ENCODE measurements at places on chromosomes 5 and 9.
A peak's percentile ranks its signal among the peaks of the same experiment; 100 is the strongest.

GRCh38 chr9:99093492-99093791 lies 11.5 kb upstream of the TGFBR1 start:
- DNase-seq: no peak

DNA sequence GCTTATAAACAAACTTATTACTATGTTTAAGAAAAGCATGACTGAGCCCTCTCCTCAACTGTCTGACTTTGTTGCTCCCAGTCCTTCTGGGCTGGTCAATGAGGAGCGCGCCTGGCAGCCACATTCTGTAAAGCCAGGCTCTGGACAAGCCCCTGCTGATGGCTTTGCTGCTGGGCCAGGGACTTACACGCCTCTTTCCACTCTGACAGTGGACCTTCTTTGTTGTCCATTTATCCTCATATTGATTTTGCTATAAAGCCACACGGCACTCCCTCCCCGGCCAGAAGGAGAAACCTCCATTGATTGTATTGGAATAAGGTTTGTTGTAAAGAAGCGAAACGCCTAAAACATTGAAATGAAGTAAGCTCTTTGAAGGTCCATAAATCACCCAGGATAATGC lies 50.6 kb downstream of the C5orf15 start:
- no peak for DNase-seq

DNA sequence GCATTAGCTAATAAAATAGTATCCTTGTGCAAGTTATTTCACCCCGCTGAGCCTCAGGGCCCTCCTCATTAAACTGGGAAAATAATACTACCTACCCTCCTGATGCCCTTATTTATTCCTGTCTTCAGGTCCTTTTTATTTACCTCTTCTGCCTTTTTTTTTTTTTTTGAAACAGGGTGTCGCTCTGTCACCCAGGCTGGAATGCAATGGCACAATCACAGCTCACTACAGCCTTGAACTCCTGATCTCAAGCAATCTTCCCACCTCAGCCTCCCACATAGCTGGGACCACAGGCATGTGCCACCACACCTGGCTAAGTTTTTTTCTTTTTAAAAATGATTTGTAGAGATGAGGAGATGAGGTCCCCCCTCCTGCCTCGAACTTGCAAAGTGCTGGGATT lies 20.9 kb downstream of the HBEGF start:
- no peak for DNase-seq

GRCh38 chr5:1415059-1415425 lies 30.2 kb downstream of the SLC6A3 start:
- no peak for DNase-seq

- DNase-seq: peak; percentile 43
Measured at GRCh38 chr9:101587332-101588043, 7.3 kb downstream of the PPP3R2 start.

GRCh38 chr9:35563791-35564197 lies 41.3 kb upstream of the TESK1 start:
- DNase-seq: no peak

DNA sequence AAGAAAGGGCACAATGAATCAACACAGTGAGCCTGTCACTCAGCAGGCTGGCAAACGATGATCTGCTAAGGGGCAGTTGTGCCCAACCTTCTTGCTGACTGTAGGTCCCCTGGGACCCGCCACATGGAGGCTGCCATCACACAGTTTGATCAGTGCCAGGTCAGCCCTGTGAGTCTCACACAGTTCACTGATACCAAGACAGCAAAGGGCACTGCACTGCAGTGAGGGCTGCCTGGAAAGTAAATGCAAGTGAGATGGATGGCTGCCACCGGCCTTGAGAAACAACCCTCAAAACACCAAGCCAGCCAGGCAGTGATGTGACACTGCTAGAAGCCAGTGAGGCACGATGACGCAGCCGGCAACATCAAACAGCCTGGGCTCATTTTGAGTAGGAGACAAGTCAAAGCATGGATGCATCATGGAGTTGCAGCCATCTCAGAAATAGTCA lies 30.3 kb downstream of the FOXD1 start:
- DNase-seq: peak; percentile 80

GRCh38 chr5:142193114-142193428 lies 84.5 kb downstream of the NDFIP1 start:
- DNase-seq: no peak

DNA sequence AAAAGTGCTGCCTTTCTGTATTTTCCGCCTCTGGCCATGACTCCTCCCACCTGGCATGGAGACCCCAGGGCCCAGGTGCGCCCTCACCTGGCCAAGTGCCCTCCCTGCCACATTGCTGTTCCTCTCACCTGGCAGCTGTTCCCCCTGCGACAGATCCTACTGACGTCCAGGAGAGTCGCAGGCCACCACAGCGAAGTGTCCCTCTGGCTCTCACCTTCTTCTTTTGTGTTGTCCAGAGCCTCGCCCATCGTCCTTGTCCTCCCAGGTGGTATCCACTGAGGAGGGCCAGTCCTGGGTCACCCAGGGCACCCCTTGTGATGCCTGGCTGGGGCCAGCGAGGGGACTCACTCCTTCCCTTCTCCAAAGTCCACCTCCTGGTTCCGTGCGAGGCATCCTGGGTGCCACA lies 2.6 kb downstream of the NKD2 start:
- DNase-seq: no peak

GRCh38 chr5:95810305-95811125 lies 12.0 kb downstream of the GLRX start:
- no peak for DNase-seq

GRCh38 chr5:95595289-95595931 lies 24.5 kb upstream of the GPR150 start:
- DNase-seq: no peak

DNA sequence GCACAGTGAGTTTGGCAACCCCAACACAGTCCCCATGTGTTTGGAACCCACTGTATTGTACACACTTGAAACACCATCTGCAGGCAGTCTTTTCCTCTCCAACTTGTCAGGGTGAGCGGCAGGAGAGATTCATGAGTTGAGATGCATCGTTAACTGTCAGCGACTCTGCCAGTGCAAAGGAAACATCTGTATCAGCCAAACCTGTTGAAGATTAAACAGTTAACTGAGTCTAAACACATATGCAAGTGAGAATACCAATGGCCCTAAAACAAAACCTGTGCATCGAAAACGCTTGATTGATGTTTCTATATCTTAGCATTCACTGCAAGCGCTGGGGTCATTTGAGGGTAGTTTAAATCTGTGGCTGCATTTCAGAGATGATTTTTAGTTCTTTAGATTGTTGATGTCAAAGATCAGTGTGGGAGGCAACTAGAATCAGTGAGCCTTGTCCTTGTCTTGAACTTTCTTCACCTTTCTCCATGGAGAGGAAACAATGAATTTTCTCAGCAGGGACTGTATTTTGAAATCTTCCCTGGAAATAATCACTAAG lies 41.3 kb upstream of the PAM start:
- DNase-seq: peak; percentile 26

DNA sequence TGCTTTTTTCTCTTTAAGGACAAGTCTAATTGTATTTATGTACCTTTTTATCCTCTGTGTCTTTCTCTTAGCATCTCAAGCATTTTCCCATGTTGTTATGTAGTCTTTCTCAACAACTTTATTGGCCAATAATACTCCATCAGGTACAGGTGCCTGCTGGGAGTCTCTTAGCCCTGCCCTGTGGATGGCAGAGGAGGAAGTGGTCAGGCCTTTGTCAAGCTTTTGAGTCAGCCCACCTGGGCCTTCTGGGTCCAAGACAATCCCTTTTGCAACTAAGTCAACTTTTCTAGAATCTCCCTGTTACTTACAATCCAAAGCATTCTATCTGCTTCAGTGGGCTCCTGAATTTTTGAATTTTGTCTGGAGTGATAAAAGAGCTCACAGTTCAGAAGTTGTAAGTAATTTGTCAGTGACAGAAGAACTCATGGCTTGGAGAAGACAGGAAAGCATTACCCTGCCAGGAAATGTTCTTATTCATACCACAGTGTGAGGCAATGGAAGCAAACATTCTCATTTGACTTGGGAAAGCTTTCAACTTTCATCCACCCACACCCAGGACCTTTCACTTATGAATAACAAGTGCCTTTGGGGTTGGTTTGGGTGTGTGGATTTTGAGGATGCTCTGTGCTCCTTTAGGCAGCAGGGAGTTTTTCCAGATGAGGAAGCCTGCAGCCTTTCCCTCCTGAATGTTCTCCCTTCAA lies 200.0 kb upstream of the S1PR3 start:
- DNase-seq: peak; percentile 97
